IMR-90 (cell line): ENCODE measurements at places on chromosomes 2 and 18. TPM values are rescaled to one million over a fixed set of nuclear protein-coding genes. Genes with fewer than 3 reads are reported as not detected.

GRCh38 chr2:6926071-6926732 lies 9.0 kb downstream of the RNF144A start:
- no peak for DNase-seq

- peak; percentile 69 for DNase-seq
Observed at GRCh38 chr2:130372055-130372832, 16.4 kb downstream of the PTPN18 start.

DNA sequence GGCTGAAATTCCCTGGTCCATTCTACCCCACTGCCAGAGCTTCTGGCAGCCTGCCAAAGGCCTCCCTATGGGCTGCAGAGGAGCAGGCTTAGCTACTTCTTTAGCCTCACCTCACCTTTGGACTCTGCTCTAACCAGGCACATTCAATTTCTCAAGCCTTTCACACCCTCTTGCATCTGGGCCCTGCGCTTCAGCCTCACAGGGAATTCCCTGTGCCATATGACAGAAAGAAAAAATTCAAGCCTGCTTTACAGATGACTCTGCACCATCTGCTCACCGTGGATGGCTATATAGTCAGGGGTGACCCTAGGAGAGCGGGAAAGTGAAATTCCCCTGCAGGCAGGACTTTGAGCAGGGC lies 62.5 kb downstream of the REEP1 start:
- peak; percentile 15 for DNase-seq

- DNase-seq: no peak
Observed at GRCh38 chr2:18136881-18137475, 258.5 kb downstream of the KCNS3 start.

DNA sequence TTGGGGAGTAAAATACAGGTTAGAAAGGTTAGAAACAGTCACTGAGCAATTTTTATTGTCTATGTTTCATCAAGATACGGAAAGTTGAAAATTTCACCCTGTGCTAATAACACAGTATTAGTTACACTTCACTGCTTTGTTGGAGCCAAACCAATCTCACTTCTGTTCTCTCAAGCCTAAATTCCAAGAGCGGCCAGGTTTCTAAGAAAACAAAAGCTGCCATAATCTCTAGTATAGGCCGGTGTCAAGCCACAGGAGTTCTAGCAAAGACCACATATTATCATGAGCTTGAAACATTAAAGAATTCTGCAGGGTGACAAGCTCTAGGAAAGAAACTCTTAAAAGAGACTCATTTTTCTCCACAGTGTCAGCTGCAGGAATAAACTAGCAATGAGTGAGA lies 128.7 kb downstream of the TXNL1 start:
- no peak for DNase-seq

DNA sequence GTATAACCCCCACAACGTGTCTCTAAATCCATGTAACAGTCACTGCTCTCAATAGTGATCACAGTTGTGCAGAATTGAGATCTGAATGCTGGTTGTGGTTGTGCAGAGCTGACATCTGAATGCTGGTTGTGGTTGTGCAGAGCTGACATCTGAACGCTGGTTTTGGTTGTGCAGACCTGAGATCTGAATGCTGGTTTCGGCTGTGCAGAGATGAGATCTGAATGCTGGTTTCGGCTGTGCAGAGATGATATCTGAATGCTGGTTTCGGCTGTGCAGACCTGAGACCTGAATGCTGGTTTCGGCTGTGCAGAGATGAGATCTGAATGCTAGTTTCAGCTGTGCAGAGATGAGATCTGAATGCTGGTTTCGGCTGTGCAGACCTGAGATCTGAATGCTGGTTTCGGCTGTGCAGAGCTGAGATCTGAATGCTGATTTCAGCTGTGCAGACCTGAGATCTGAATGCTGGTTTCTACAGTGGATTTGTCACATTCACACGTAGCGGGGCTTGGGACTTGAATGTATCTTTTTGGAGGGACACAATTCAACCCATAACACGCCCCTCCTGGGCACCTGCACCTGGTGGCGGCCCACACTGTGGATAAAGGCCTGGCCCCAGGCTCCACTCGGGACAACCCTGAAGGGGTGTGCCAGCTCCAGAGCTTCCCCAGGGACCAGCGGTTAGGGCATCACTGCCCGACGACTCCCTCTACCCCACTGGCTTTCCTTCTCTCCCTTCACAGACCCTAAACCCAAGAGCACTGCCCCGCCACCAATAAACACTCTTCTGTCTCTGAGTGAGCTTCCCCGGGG lies 51.1 kb upstream of the SLC66A3 start:
- no peak for DNase-seq

GRCh38 chr2:163527381-163527780 lies 208.4 kb downstream of the FIGN start:
- no peak for DNase-seq

DNA sequence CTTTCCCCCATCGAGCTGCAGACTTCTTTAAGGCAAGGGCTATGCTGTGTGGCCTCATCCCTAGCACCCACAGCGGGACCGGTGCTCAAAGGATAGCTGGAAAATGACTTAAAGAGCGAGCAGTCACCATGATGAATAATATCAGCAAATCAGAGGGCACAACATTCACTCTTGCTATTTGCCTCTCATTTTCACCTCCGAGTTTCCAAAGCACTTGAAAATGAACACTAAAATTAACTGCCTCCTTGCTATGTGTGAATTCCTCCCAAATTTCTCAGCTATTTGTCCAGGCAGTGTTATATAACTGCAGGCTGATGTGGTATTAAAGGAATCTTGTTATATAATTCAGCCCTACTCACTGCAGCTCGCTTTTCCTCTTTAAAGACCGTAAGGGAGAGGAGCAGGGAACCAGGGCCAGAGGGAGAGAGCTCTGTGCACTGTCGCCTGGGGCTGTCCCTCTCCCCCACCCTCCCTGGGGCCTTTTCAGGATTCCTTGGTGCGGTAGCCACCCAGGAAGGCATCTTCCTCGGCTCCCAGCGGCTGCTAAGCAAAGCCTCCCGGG lies 1.4 kb downstream of the CYS1 start:
- no peak for DNase-seq

DNA sequence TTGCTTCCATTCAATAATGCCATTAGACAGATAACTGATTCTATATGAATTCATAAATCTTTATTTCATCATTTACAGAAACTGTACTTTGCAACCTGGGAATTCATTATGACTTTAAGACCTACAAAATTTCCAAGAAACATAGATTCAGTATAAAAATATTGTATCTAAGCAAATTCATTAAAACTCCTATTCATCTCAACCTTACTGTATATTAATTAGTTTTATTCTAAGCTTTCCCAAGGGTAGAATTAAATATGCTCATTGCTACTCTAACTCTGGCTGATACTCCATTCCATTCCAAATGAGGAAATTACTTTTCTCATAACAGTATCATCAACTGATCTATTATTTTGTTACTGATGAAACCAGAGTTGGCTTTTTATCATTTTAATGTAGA lies 473.0 kb upstream of the LRRTM4 start:
- DNase-seq: no peak

DNA sequence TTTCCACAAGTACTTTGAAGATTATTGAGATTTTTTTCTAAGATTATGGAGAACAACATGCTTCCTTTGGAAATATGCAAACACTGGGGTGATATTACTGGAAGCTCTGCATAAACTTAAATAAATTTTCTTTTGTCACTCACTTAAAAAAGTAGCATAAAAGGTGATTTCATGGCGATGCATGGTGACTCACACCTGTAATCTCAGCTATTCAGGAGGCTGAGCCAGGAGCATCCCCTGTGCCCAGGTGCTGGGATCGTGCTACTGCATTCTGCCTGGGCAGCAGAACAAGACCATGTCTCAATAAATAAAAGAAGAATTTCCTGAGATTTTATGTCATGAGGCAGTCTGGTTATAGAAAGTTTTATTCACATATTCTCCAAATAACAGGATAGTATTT lies 679.1 kb upstream of the CDH2 start:
- DNase-seq: no peak

DNA sequence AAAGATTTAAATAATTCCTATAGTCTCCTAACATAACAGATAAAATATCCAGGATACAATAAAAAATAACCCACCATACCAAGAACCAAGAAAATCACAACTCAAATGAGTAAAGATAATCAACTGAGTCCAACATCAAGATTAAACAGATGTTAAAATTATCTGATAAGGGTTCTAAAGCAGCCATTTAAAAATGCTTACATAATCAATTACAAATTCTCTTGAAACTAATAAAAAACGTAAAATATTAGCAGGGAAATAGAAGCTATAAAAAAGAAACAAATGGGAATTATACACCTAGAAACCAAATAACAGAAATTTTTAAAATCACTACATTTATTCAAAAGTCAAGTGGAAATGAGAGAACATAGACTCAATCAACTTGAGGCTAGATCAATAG lies 297.7 kb upstream of the RAB6C start:
- DNase-seq: no peak

RIT2 gene
- not detected in 2 replicates for total RNA-seq

PFN4 gene
- total RNA-seq: 0.28 and 0.36 TPM in 2 replicates

KLHL14 gene
- not detected in 2 replicates for total RNA-seq
